ENCODE measurements at places on chromosomes 3 and 15. TPM values are rescaled to one million over a fixed set of nuclear protein-coding genes. Genes with fewer than 3 reads are reported as not detected.

DNA sequence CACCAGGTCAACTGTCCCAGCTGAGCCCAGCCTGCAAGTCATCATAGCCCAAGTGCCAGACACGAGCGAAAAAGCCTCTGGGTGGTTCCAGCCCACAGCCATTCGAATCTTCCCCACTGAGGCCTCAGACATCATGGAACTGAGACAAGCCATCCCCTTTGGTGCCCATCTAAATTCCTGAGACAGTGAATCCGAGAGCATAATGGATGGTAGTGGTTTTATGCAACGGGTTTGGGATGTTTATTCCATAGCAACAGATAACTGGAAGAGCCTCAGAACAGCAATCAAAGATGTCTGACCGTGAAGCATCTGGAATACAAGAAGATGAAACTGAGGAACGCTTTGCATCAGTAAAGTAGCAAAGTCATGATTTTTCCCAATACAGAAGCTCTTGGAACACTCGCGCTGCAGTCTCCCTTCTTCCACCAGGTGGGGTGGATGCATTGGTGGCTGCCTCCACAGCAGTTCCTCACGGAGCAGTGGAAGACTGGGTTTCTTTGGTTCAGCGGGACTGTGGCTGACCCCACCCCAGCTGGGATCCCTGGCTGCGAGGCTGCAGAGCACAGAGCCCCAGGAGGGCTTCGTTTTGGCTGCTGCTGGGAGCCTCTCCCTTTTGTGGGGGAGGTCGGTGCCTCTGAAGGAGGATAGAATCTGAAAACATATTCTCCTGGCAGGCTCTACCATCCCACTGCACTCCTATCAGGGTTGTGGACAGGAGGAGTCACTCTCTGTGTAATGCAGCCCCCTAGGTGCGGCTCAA lies 26.4 kb upstream of the PDE8A start:
- peak; percentile 87 for DNase-seq
- H3K36me3 ChIP-seq: no peaks in the 10 kb centered on the region

C15orf62 gene
- under 0.01 TPM for total RNA-seq

ATP13A5 gene
- not detected for total RNA-seq

SCN11A gene
- total RNA-seq: under 0.01 TPM

GRCh38 chr3:14389716-14390115 lies 12.7 kb upstream of the SLC6A6 start:
- no peak overlapping the region for H3K4me3 ChIP-seq
- no peak for DNase-seq
- H3K27me3 ChIP-seq: peaks cover 6% of the 10 kb centered on the region

DNA sequence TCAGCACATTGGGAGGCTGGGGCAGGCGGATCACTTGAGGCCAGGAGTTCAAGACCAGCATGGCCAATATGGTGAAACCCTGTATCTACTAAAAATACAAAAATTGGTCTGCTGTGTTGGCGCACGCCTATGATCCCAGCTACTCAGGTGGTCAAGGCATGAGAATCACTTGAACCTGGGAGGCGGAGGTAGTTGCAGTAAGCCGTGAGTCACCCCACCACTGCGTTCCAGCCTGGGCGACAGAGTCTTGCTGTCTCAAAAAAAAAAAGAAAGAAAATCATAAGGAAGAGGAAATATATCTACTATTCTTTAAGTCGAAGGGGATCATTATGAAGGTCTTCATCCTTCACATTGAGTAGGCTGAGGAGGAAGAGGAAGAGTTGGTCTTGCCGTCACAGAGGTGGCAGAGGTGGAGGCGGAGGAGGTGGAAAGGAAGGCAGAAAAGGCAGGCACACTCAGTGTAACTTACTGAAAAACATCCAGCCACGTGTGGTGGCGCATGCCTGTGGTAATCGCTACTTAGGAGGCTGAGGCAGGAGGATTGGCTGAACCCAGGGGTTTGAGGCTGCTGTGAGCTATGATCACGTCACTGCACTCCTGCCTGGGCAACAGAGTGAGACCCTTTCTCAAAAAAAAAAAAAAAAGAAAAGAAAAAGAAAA lies 14.2 kb downstream of the CSK start:
- peaks cover 15% of the 10 kb centered on the region for H3K36me3 ChIP-seq
- H3K4me1 ChIP-seq: peaks cover 12% of the 10 kb centered on the region
- H3K27me3 ChIP-seq: no peaks in the 10 kb centered on the region
- no peak overlapping the region for H3K27ac ChIP-seq
- no peak overlapping the region for H3K4me3 ChIP-seq
- no peak for DNase-seq

DNA sequence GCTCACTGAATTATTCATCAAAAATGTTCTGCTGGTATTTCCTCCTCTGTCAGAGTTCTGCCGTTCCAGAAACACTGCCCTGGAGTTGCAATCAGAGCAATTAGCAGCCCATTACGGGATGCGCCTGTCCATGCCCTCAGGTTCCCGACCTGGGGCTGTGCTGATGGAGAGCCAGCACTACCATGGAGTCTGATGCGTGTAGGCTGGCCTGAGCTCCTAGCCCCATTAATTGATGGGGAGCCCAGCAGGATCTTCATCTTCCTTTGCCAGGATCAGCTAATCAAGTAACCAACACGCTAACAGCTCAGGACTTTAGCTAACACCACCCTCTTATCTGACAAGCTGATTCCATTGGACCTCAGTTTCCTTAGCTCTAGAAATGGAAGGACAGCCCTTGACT lies 164.2 kb downstream of the ABHD5 start:
- H3K27ac ChIP-seq: no peak overlapping the region
- DNase-seq: no peak
- H3K4me3 ChIP-seq: no peak overlapping the region
- no peaks in the 10 kb centered on the region for H3K27me3 ChIP-seq
- H3K36me3 ChIP-seq: no peaks in the 10 kb centered on the region

SCAP gene
- 70.1 TPM for total RNA-seq

PP2D1 gene
- not detected for total RNA-seq

DNA sequence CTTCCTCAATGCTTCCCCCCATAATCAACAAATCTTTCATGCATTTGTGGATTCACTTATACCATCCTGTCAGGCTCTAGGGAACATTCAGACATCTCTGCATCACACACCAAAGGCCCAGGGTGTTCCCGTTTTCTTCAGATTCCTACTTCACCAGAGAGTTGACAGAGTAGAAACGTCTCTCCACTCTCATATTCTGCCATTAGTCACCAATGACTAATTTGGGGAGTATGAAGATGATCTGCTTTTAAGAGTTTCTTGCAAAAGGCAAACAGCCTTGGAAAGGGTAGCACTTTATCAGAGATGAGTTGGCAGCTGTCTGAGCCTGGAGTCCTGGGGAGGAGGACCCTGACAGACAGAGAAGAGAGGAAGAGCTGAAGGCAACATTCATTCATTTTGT lies 55.8 kb upstream of the DGKG start:
- no peaks in the 10 kb centered on the region for H3K36me3 ChIP-seq
- peak; percentile 90 for DNase-seq
- H3K27ac ChIP-seq: peak overlapping the region; percentile 42
- H3K4me3 ChIP-seq: no peak overlapping the region
- no peaks in the 10 kb centered on the region for H3K27me3 ChIP-seq

All from osteoblast (primary cell).